ENCODE measurements at places on chromosomes 5 and 9. TPM values are rescaled to one million over a fixed set of nuclear protein-coding genes. Genes with fewer than 3 reads are reported as not detected.

The C5orf24 gene
- 38.3 TPM for total RNA-seq

The TGFBI gene
- total RNA-seq = 43.2 TPM

The GABRG2 gene
- total RNA-seq = 0.74 TPM

The GLRA1 gene
- total RNA-seq = not detected

DNA sequence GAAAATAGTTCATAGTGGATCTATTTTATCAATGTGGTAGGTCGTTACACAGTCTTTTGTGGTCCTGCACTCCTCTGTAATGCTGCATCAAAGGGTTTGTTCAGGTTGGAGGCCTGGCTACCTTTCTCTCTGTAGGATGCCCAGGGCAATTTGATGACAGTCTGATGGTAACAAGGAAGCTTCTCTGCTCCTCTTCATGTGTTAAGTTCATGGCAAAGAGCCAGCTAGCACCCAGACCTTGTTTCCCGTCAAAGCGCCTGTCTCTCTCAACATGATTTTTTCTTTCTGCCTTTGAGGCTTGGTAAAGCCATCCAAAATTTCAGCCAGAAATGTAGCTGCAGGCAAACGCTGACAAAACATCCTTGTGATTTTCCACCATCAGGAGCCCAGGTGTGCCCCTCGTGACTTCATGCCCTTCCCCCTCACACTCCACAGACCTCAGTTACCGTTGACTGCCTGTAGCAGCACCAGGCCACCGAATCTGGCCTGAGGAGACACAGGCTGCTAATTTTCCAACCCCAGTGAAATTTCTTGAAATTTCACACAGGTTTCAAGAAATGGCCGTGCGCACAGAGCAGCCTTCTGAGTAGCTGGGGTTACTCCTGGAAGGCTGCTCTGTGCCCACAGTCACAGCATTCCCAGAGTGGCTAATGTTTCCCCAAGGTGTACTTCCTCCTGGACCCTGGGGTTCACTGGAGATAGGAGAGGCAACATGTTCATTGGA, 292.7 kb downstream of the CWC27 start:
- DNase-seq = no peak

GRCh38 chr5:141050622-141051520, at the start of gene PCDHB1:
Gene PCDHB1, plus strand, starts transcription at chr5:141051374. Its CDS starts 97 bp downstream, at chr5:141051471.
- no peak for DNase-seq
